Kidney (tissue), 22 donors: ENCODE measurements at places on chromosomes 13 and 19. TPM values are rescaled to one million over a fixed set of nuclear protein-coding genes. Genes with fewer than 3 reads are reported as not detected.

Gene MBD3L2B
- not detected for total RNA-seq

Gene ZNF835
- total RNA-seq: 5.3 TPM

Gene SPRED3
- total RNA-seq: 8.7 TPM

Gene BEST2
- not detected for total RNA-seq

Gene ZNF491
- 2.5 TPM for total RNA-seq

GRCh38 chr13:65011378-65011777 is 2218.8 kb downstream of the PCDH9 start:
- H3K27ac ChIP-seq: no peak overlapping the region
- no peak overlapping the region for H3K4me3 ChIP-seq
- DNase-seq: peak; percentile 24
- H3K27me3 ChIP-seq: no peaks in the 10 kb centered on the region

DNA sequence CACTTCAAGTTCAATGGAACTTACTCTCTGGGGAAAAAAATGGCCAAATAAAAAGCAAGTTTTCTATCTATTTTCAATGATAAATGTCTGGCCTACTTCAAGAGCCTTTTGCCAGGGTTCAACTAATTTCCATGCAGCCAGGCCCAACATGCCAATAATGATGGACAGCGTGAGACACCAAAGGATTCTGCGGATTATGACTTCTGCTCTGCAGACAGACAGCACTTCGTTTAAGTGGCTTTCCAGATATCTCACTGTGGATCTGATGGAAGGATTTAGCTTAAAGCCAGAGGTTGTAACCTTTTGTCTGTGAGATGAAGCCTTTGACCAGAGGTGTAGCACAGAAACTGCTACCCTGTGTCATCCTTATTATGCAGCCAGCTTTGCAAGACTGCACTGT is 614.2 kb downstream of the DCT start:
- no peak overlapping the region for H3K27ac ChIP-seq
- no peak overlapping the region for H3K4me3 ChIP-seq
- DNase-seq: no peak

DNA sequence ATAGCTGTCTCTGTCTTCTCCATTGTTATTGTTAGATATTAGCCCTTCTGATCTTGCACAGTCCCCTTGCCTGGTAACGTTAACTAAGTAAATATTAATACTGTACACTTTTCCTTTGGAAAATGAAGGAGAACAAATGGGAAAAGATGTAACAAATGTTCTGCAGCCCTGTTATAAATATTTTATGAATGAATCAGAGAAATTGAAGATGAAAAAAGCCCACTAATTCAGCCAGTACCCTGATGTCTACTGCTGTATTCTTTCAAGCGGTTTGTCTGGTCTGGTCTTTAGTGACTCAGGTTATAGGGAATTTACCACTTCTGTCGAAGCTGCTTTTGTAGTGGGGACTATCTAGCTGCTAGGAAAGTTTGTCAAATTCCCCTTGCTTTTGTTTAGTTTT is 121.0 kb downstream of the COG6 start:
- H3K36me3 ChIP-seq: no peaks in the 10 kb centered on the region
- H3K27me3 ChIP-seq: no peaks in the 10 kb centered on the region
- H3K27ac ChIP-seq: no peak overlapping the region
- no peak overlapping the region for H3K4me3 ChIP-seq
- no peak for DNase-seq
- no peaks in the 10 kb centered on the region for H3K4me1 ChIP-seq

GRCh38 chr13:35770756-35771297 is 294.3 kb upstream of the MAB21L1 start:
- no peak overlapping the region for H3K4me3 ChIP-seq
- no peak overlapping the region for H3K27ac ChIP-seq
- H3K27me3 ChIP-seq: no peaks in the 10 kb centered on the region
- no peaks in the 10 kb centered on the region for H3K36me3 ChIP-seq
- no peak for DNase-seq

- H3K4me1 ChIP-seq: no peaks in the 10 kb centered on the region
- H3K27ac ChIP-seq: no peak overlapping the region
- H3K27me3 ChIP-seq: no peaks in the 10 kb centered on the region
- H3K36me3 ChIP-seq: no peaks in the 10 kb centered on the region
These were observed 265.6 kb downstream of the GPC5 start for GRCh38 chr13:91664039-91664438.

DNA sequence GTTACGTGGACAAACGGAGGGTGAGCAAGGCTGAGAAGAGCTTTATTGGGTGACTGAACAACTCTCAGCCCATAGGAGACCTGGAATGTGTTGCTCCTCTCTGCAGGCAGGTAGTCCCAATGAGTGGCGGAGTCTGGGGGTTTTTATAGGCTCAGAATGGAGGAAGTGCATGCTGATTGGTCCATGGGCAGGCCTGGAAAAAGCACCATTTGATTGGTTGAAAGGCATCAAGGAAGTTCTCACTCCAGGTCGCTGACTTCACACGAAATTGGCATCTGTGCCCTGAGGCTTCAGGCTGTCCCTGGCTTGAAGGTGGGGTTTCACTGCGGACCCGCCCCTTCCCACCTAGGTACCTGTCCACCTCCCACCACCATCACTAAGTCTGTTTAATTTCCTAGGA is 65.4 kb downstream of the SPATA13 start:
- H3K4me3 ChIP-seq: no peak overlapping the region
- no peaks in the 10 kb centered on the region for H3K36me3 ChIP-seq
- H3K27me3 ChIP-seq: no peaks in the 10 kb centered on the region

DNA sequence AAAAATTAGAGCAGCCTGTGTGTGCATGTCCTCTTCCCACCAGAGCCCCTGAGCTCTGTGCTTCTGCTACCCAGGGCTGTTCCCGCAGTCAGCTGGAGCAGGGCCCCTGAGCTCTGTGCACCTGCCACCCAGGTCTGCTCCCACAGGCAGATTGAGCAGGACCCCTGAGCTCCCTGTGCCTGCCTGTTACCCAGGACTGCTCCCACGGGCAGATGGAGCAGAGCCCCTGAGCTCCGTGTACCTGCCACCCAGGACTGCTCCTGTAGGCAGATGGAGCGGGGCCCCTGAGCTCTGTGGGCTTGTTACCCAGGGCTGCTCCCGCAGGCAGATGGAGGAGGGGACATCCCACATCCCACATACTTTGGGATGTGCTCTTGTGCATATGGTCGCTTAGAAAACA is 186.8 kb upstream of the SOX1 start:
- H3K4me3 ChIP-seq: no peak overlapping the region
- no peaks in the 10 kb centered on the region for H3K4me1 ChIP-seq
- H3K27ac ChIP-seq: no peak overlapping the region
- H3K36me3 ChIP-seq: no peaks in the 10 kb centered on the region
- no peaks in the 10 kb centered on the region for H3K27me3 ChIP-seq

DNA sequence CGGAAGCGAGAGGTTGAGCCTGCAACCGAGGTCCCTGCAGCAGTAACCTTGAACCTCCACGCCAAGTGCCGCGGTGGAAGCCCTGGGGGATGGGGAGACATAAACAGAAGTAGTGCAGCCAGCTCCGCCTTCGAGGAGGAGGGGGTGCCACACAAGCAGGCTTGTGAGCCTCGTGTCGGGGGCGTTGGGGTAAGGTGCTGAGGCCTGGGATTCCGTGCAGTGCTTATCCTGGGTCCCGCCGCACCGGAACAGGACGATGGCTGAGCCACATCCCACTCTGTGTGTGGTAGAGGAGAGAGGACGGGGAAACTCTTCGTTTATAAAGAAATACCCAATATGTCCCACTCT is 51.0 kb downstream of the SOX1 start:
- no peaks in the 10 kb centered on the region for H3K36me3 ChIP-seq
- no peaks in the 10 kb centered on the region for H3K4me1 ChIP-seq
- no peak overlapping the region for H3K27ac ChIP-seq
- peaks cover 2% of the 10 kb centered on the region for H3K27me3 ChIP-seq
- peak; percentile 54 for DNase-seq
- no peak overlapping the region for H3K4me3 ChIP-seq

DNA sequence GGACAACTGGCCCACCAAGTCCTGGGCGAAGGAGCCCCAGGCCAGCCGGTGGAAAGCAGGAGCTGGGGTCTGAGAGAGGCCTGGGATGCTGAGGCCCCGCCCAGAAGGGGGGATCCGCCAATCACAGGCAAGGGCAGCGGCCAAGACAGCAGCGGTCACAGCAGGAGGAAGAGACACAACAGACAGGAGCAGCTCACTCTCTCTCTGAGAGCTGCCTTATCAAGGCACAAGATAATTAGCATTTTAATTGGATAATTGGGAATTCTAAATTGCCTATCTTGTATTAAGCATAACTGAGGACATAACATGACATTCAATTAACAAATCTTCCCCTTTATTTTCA is 46.2 kb downstream of the CEBPG start:
- no peak for DNase-seq
- H3K27me3 ChIP-seq: no peaks in the 10 kb centered on the region
- no peak overlapping the region for H3K27ac ChIP-seq
- H3K36me3 ChIP-seq: no peaks in the 10 kb centered on the region
- H3K4me3 ChIP-seq: no peak overlapping the region
- H3K4me1 ChIP-seq: no peaks in the 10 kb centered on the region

DNA sequence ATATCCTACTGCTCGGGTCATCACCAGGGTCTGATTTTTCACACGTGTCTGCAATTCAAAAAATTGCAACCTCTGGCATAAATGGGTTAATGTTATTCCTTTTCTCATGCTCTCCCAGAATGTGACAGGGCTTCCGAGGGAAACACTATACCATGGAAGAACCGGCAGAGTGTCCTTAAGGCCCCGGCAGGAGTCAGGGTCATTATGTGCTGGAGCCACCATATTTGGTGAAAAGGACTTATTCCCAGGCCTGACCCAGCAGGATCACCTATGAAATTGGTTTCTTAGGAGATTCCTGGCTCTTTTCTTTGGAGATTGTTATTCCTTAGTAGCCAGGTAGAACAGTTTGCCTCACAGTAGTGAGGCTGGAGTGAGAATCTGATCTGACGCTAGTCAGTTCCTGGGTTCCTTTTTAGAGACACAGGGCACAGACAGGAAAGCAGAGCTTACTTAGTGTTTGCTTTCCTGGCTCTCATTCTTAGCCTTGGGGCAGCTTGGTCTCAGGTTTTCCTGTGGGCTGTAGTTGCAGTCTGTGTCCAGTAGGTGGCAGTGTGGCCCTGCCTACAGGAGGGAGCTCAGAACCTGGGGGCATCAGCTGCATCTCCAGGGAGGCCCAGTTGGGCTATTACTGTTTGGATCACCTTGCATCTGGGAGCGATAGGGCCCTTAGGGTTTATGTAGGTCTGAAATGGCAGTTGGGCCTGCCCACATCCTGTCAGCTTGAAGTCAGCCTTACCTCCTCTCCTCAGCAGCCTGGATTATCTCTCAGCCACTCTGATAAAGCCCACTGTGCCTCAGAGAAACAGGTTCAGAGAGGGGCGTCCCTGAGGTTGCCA is 12.4 kb downstream of the SNRNP70 start:
- H3K4me1 ChIP-seq: no peaks in the 10 kb centered on the region
- peak; percentile 85 for DNase-seq
- peaks cover 13% of the 10 kb centered on the region for H3K36me3 ChIP-seq

- H3K36me3 ChIP-seq: no peaks in the 10 kb centered on the region
- H3K4me3 ChIP-seq: no peak overlapping the region
- no peaks in the 10 kb centered on the region for H3K27me3 ChIP-seq
These were observed 8.1 kb downstream of the ATG4D start for GRCh38 chr19:10551698-10552301.

DNA sequence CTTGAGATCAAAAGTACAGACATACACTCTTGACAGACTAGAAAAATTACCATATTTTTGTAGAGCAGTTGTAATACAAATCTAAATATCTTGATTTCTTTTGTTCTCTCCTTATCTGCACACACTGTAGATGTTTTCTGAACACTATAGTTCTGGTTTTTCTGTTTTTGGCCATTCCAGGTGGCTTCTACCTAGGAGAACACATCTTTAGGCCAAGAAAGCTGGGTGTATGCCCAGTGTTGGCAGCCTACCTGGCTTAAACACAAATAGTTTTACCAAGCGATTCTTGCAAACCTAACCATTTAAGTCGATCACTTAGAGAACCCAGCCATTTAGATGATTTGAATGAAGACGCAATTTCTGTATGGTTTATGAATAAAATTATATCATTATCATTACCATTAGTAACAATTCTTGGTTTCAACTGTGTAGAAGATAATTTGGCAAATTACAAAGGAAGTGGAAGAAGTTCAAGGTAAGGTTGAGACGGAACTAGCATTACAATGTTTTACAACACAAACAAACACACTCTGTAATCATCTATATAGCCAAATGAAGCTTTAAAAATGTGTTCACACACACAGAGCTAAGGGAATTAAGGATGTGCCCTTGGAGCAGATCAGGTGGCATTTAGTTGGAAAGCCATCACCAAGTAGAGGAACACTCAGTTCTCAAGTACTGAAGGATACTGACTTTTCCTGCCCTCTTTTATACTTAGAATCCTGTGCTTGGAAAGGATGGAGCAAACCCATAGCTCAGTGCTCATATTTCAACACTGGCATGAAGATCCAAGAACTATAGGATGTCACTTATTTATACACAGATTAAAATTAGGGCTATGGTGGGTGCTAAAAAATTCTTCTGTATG is 36.2 kb downstream of the ERCC5 start:
- H3K27me3 ChIP-seq: no peaks in the 10 kb centered on the region
- no peak overlapping the region for H3K4me3 ChIP-seq
- H3K36me3 ChIP-seq: no peaks in the 10 kb centered on the region

GRCh38 chr19:53773999-53774398 is 50.1 kb downstream of the NLRP12 start:
- no peak overlapping the region for H3K27ac ChIP-seq
- no peak for DNase-seq
- H3K4me1 ChIP-seq: no peaks in the 10 kb centered on the region
- H3K4me3 ChIP-seq: no peak overlapping the region

DNA sequence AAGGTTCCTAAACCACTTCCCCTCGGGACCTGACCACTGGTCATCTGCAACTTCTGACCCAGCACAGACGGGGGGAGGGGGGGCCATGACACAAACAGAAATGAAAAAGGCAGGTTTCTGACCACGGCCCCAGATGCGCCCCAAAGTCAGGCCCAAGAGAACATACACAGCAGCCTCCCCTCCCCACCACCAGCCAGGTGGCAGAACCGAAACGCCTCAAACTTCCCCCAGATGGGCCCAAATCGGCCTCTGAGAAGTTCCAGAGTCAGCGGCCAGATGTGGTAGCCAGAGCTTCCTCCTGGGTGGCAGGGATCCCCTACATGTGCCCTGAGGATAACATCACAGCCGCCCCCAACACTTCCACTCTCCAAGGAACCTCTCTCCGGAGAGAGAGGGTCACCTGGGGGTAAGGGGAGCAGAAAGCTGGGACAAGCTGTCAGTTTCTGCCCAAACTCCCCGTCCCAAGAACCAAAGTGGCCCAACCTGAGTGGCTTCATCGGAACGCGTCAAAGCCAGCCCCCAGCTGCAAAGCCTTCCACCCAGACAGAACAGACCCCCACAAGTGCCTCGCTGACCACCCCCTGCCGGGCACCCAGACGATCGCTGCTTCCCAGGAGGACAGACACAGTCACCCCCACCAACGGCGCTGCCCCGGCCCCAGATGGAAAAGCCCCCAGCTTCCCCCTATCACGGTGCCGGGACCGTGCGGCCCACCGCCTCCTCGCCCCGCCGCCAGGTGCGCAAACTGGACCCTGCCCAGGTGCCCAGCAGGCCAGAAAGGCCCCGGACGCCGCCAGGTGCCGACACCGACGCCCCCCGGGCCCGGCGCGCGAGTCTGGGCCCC is 800 bp downstream of the ELL start:
- DNase-seq: peak; percentile 84
- no peaks in the 10 kb centered on the region for H3K27me3 ChIP-seq
- H3K27ac ChIP-seq: peak overlapping the region; percentile 99
- H3K4me3 ChIP-seq: peak overlapping the region; percentile 87
- H3K36me3 ChIP-seq: no peaks in the 10 kb centered on the region

- H3K27me3 ChIP-seq: no peaks in the 10 kb centered on the region
- no peak overlapping the region for H3K27ac ChIP-seq
- H3K4me1 ChIP-seq: no peaks in the 10 kb centered on the region
- peaks cover 3% of the 10 kb centered on the region for H3K36me3 ChIP-seq
These were observed 4.9 kb downstream of the ZNF878 start for GRCh38 chr19:12047868-12048267.

- H3K4me1 ChIP-seq: no peaks in the 10 kb centered on the region
- H3K27ac ChIP-seq: no peak overlapping the region
- H3K27me3 ChIP-seq: no peaks in the 10 kb centered on the region
These were observed 5.9 kb downstream of the SLAIN1 start for GRCh38 chr13:77703408-77703807.
